ENCODE measurements at places on chromosomes 4 and X.

GRCh38 chrX:131944936-131945902 is 77.9 kb upstream of the STK26 start:
- DNase-seq: no peak

DNA sequence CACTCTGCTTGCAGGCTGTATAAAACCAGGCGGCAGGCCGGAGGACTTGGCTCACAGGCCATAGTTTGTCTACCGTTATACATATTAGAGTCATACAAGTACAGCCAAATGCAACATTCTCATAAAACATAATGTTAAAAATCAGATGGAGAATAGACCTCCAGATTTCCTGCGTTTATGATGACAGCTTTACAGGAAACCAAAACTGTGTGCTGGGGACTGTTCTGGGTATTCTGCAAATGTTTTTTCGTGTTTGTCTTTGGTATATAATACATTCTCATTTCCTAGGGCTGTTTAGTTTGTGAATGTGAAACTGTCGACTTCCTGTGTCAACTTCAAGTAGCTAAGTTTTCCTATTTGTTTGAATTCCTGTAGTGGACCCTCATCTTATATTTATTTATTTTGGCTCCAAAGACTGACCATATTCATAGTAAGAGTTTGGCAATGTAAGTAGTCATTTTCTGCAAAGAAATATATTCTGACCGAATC is 79.5 kb upstream of the FAM9C start:
- DNase-seq: no peak

GRCh38 chr4:16480011-16480410 is 253.7 kb upstream of the TAPT1 start:
- DNase-seq: no peak

DNA sequence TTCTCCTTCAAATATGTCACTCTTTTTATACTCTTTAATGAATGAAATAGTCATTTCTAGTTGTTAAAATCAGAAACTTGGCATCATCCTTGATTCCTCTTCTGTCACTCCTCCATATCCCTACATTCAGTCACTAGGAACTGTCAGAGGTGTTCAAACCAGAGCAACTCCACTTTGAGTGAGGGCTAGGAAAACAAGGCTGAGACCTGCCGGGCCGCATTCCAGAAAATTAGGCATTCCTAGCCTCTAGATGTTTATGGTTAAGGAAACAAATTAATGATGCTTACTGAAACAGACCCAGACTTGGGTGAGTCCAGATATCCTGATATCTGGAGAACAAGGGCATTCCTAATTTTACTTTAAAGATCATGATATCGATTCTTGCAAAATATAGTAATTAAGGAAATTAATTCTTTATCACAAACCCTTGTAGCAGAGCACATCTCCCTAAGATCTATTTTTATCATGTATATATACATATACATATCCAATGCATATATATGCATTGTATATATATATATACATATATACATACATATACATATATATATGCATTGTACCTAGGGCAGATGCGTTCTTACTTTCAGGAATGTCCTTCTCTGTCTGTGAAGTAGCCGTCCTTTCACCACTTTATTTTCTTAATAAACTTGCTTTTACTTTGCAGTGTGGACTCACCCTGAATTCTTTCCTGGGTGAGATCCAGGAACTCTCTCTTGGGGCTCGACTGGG is 98.4 kb upstream of the GC start:
- DNase-seq: no peak

DNA sequence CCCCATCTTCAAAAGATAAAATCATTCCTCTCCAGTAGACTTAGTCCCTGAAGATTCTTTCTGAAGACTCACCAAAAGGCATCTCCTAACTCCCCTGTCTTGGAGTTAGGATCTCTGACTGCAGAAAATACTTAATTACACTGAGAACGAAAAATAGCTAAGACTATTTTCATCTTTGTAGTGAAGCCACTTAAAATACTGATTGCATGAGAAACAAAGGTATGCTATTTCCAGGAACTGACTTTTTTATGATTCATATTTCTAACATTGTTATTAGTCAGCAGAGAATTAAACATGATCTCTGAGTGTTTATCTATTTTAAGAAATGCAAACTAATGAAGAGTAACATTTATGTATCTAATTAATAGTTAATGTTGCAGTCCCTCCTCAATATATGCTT is 71.8 kb upstream of the NR3C2 start:
- DNase-seq: no peak
